KBM-7 (cell line): ENCODE measurements at places on chromosomes 7 and 10.

GRCh38 chr10:105742184-105742583 lies 1101.1 kb downstream of the SORCS3 start:
- DNase-seq = no peak

GRCh38 chr7:117072620-117073118 lies 119.4 kb downstream of the ST7 start:
- DNase-seq = peak; percentile 43

DNA sequence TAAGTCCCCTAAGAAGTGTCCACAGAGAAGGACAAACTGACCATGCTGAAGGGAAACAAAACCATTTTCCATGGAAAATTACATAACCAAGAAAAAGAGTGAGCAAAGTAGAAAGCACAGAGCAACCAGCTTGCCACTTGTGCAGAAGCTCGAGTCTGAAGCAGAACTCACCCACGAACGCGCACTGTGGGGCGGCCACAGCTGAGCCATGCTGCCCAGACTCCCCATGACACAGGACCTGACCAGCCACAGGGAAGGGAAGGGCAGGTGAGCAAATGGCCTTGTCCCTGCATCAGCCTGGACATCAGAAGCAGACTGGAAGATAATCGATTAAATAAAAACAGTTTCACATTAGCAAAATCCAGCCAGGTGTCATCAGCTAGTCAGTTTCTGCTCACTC lies 95.7 kb downstream of the TCERG1L start:
- no peak for DNase-seq

- DNase-seq = no peak
These were observed 67.9 kb downstream of the ELFN1 start for GRCh38 chr7:1737956-1738355.

GRCh38 chr7:57256637-57257375 lies 124.6 kb upstream of the ZNF479 start:
- no peak for DNase-seq

GRCh38 chr7:47104206-47104549 lies 477.7 kb downstream of the TNS3 start:
- DNase-seq = no peak

DNA sequence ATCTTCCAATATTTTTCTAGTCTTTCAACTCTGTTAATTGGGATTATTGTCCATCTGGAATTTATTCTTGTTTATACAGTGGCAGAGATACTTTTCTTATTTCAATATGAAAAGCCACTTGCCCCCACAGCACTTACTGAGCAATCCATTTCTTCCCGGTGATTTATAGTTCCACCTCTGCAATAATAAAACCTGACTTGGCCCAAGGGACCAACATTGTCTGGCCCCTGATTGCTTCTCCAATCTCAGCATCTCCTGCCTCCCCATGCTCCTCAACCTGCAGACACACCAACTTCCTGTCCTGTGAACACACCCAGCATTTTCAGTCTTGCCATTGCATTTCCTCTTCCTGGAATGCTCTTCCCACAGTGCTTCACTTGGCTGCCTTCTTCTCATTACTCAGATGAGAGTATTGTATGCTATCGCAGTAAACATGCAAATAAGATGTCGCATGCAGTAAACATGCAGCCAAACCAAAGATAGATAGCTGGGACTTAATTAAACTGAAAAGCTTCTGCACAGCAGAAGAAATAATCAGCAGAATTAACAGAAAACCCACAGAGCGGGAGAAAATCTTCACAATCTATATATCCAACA lies 19.5 kb downstream of the ITGA8 start:
- no peak for DNase-seq

DNA sequence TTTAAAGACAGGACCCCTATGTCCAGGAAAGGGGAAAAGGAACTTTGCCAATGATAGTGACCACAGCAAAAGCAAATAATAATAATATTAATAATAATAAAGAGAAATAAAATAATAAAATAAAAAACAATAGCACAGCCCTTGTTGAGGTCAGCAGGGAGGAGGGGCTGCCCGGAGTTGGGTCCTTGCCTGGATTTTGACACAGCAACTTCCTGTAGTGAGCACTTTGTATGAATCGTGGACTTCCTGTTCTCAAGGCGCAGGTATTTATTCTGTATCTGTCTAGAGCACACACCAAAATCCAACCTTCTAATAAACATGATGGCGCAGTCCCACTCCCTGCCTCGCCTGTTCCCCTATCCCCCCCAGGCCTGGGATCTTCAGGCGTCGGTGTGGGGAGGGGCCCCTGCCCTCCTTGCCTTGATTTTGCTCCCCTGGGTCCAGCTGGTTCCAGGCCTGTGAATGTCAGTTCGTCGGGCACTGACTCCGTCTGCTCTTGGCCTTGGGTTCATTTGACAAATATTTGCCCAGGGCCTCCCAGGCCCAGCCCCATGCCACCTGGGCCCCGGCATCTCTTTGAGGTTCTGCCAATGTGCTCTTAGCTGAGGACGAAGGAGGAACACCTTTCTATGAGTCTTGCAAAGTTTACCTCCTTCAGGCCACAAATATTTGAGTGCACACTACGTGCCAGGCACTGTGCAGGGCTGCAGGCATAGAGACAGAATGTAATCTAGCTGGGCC lies 13.9 kb downstream of the TRIM8 start:
- no peak for DNase-seq

GRCh38 chr7:140176122-140176701 lies 571 bp downstream of the KDM7A start:
- DNase-seq = no peak

DNA sequence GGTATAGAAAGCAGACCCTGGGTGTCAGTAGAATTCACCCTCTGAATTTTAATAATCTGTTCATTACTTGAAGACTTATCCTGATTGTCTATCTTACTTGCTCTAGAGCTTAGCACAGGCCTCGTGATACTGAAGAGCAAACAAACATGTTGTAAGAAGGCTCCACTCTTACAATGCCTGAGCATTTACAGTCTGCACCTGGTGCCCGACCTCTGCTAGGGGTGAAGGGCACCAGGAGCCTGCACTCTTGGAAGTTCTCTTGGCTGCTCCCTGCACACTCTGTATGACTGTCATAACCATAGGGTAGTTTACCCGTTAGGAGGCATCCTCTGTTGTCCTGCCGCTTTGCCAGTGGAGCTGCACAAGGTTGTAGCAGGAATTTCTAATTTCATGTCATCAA lies 91.3 kb upstream of the NPY start:
- no peak for DNase-seq

DNA sequence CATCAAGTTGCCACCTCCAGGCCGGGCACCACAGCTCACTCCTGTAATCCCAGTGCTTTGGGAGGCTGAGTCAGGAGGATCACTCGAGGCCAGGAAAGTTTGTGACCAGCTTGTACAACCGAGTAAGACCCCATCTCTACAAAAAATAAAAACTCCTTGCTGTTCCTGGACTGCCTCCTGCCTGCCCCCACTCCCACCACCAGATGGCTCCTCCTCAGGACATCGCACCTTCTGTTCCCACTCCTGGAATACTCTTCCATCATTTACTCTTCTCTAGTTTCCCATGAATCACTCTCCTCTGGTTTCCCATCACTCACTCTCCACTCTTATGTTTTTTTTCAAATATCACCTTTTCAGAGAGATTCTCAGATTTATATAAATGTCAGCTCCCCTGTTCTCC lies 540.7 kb downstream of the CALN1 start:
- no peak for DNase-seq

DNA sequence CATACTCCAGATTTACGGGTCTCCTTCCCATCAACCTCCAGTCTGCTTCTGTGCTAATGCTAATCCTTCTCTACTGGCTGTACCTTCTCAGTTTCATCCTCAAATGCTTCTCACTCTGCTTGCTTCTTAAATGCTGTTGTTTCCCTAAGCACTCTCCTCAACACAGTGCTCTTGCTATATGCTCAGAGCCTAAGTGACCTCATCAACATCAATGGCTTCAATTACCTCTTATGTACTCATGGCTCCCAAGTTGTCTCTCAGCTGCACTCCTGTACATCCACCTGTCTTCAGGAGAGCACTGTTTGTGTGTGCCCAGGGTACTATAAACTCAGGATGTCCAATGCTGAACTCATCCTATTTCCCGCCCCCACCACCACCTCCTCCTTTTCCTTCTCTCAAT lies 22.5 kb downstream of the ELAPOR2 start:
- no peak for DNase-seq

DNA sequence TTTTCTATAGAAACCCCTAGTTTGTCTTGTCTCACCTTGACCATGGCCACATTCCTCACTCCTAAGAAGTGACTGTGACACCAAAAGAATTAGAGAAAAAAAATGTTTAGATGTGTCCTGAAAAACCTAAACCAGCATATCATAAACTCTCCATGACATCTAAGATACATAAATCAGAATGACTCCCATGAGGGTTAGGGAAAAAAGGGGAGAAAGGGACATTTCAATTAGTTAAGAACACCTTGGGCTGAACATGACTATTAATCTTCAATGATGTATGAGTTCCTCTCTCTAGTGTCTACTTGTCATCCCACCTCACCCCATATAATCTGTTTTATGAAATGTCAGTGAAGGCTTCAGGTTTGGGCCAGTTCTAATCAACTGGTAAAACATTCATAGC lies 31.1 kb downstream of the KDM7A start:
- DNase-seq = no peak

GRCh38 chr7:126637538-126637937 lies 615.2 kb downstream of the GRM8 start:
- DNase-seq = no peak

DNA sequence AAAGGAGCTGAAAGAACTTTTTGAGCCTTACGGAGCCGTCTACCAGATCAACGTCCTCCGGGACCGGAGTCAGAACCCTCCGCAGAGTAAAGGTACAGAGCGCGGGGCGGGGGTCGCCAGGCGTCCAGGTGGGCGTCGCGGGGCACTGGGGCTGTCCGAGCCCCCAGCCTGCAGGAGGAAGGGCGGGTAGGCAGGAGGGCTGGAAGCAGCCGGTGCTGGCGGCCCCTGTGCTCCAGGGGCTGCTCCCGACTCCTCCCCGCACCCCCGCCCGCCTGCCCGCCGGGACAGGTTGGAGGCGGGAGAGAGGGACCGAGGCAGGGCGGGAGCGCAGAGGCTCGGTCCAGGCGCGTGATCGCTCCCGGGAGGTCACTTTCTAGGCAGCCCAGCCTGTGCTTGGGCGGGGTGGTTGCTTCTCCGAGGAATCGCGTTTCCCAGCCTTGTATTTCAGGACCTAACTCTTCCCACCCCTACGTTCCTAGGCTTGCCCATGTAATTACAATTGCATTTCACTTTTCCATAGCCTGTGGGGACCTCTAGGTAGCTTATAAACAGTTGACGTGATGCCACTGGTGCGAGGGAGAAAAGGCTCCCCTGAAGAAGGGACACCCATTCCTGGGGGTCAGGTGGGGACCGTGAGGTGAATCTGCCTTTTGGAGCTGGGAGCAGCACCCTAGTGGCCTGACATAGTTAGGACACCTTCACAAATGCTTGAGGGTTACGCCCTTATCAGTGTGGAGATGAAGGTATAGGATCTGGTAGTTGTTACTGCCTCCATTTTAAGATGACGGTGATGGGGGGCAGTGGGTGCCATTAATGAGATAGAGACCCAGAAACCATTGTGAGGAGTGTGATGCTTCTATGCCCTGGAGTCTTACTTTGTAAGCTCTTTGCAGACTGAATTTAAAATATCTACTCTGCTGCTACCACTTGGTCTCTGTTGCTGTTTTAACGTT lies 148.2 kb downstream of the CELF2 start:
- peak; percentile 85 for DNase-seq

- DNase-seq = no peak
These were observed 9.5 kb downstream of the PDGFA start for GRCh38 chr7:510131-510481.
